Right cardiac atrium (tissue), 5 donors: ENCODE measurements at places on chromosomes 3 and 15.

DNA sequence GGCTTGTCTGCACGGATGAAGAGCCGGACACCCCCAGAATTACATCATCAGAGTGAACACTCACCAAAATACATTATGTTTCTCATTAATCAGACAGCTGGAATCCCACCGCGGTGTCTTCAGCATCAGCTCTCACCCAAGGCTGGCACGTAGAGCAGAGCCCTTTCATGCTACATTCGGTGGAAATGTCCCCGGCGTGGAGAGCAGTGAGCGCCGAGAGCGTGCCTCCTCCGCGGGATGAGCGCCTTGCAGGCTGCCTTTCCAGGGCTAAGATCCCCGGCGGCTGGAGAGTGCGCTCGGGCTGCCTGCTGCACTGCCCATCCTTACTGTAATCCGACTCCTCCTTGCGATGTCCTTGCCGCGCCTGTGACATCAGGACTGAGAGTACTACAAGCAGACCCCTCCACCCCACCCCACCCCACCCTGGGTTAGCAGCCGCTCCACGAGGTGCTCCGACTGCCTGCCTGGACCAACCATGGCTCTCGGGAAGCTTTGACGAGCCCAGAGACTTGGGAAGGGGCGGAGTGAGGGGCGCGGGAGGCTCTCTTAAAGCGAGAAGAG, at the start of gene ZNF385D:
Gene ZNF385D, minus strand, starts transcription at position 380 of the 561 bp plus-strand sequence. Its CDS starts 294 bp downstream, at position 86.
- peak; percentile 75 for DNase-seq

GRCh38 chr3:128714887-128715491, 11.0 kb upstream of the RAB7A start:
- DNase-seq, result no peak

GRCh38 chr3:38314764-38315487, 31.7 kb upstream of the XYLB start:
- DNase-seq, result no peak

DNA sequence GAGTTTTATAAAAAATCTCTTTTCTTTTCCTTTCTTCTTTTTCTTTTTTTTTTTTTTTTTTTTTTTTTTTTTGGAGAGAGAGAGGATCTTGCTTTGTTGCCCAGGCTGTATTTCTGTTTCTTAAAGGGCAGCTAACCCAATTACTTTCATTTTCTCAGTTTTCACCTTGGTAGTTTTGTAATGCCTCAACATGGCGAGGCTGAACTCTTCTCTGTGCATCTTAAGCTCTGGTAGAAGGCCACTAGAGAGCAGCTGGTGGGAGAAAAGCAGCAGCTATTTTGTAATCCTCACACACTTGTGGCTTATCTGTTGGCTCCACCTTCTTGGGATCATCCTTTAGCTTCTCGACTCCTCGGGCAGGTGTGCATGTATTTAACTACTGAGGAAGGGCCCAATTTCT, 152.2 kb upstream of the MEIS2 start:
- no peak for DNase-seq

GRCh38 chr15:100001405-100001804, 268.2 kb upstream of the LYSMD4 start:
- no peak for DNase-seq

GRCh38 chr3:38755130-38755529, 60.9 kb downstream of the SCN10A start:
- no peak for DNase-seq

GRCh38 chr3:195188426-195188927, 82.5 kb downstream of the XXYLT1 start:
- no peak for DNase-seq

GRCh38 chr3:194686816-194687637, 1.3 kb downstream of the FAM43A start:
- peak; percentile 91 for DNase-seq

- no peak for DNase-seq
These were observed 41.9 kb upstream of the SEMA4B start for GRCh38 chr15:90159213-90159612.

GRCh38 chr15:85625856-85626255, 168.9 kb downstream of the KLHL25 start:
- no peak for DNase-seq

DNA sequence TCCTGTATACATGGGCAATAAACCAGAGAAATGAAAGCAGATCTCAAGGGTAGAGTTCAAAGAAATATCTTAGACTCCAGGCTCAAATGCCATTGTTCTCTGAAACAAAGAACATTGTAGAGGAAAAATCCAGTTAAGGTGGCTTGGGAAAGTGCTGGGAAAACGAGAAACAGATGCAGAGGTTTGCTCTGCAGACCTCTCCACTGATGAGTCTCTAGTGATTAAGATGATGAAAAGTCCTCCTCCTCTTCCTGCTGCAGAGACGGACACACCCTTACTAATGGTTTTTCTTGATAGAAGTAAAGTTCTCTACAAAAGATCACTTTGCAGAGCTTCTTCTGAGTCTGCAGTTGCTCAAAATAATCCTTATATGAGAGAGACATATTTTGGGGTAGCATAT, 264.7 kb downstream of the GABRG3 start:
- DNase-seq, result no peak

DNA sequence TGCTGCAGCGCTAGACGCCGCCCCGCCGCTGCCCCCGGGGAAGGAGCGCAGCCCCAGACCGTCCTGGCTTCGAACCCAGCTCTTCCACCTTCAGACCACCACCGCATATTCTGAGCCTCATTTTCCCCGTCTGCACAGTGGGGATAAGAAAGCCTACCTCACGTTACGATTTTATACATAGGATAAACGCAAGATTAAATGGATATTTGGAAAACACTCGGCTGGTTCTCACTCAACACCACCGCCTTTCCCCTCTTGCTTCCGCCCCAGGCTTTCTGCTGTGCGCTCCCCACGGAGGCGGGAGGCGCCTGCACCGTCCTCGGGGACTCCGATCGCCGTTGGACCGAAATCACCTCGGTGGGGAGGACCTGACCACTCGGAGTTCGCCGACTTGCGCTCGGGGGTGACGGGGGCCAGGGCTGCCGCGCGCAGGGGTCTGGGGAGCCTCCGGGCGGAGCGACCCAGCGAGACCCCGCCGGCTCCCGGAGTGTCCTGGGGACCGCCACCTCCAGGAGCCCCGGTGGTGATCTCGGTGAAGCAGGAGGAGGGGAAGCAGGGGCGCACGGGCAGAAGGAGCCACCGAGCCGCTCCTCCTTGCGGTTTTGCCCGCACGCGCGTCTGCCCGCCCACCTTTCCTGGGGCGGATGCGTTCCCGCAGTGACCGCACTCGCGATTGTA, 4.0 kb downstream of the FBXL22 start:
- DNase-seq, result peak; percentile 77

DNA sequence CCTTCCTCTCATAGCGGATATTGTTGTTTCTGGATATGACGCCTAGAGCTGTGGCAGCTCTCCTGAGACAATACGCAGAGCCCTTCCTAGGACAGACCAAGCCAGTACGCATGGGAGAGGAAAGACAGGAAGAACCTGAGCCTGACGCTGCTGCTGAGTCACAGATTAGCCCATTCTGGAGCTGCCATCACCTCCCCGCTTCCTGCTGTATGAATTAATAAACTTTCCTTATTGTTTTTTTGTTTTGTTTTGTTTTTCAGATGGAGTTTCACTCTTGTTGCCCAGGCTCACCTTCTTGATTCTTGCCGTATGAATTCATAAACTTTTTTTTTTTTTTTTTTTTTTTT, 67.0 kb downstream of the PPCDC start:
- DNase-seq, result peak; percentile 74

- DNase-seq, result no peak
These were observed 7.1 kb upstream of the TMEM207 start for GRCh38 chr3:190456770-190457169.

DNA sequence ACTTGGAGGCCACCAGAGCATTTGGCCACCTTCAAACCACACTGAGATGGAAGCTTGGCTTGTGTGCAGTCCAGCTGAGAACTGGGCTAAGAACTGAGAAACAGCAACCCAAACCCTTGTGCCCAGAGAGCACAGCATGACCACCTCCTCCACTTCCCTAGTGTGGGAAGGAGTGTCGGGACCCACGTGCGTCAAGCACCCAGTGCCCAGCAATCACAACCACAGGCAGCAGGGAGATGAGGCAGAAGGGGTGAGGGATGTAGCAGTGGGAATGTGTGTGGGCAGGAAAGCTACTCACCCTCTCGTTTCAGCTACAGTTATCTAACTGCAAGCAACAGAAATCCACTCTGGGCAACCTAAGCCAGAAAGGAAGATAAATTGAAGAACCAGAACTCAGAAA, 25.0 kb upstream of the RFTN1 start:
- no peak for DNase-seq

DNA sequence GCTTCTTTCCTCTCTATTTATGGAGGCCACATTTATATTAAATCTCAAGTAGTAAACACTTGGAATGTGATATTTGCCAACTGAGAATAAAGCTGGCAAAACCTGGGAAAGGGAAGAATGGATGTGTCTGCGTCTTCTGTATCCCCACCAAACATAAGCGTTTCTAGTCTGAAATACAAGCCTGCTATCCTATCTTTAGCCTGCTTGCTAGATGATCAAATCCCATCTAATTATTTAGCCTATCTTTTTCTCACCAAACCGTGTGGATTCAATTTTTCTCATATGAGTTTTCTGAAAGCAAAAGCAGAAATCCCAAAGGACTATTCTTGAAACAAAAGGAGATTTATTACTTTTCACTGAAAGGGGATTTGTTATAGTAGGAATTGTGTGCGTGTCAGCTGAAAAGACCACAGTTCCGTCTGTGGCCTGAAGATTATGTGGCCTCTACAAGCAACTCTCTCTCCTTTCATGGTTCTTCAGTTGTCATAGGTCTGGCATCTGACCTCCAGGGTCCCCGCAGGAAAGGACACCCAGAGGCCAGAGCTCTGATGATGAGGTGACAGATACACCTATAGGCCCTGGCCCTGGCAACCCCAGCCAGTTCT, 266.0 kb upstream of the MCTP2 start:
- no peak for DNase-seq

DNA sequence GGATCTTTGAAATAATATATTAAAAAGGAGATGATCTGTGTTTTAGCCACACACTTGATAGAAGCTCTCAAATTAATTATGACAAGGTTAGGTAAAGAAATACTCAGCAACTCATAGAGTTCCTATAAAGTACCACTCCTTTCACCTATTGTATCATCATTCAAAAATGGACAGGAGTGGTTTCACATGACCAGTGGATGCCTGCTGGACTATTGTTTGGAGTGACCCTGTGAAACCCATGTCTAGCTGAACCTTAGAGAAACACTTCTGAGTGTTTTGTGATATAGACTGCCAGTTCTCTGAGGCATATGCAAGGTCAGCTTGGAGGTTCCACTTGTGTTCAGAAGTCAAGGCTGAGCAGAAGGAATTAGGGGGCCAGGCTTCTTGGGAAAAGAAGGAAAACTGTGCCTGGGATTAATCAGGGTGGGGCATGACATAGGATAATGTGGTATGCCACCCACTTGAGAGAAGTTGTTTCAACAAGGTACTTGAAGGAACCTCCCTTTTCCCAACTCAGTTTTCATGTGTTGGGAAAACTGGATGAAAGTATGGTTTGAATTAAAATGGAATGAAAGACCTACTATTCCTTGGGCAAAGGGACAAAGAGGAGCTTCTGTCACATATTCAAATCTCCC, 15.4 kb downstream of the PARP14 start:
- DNase-seq, result no peak

DNA sequence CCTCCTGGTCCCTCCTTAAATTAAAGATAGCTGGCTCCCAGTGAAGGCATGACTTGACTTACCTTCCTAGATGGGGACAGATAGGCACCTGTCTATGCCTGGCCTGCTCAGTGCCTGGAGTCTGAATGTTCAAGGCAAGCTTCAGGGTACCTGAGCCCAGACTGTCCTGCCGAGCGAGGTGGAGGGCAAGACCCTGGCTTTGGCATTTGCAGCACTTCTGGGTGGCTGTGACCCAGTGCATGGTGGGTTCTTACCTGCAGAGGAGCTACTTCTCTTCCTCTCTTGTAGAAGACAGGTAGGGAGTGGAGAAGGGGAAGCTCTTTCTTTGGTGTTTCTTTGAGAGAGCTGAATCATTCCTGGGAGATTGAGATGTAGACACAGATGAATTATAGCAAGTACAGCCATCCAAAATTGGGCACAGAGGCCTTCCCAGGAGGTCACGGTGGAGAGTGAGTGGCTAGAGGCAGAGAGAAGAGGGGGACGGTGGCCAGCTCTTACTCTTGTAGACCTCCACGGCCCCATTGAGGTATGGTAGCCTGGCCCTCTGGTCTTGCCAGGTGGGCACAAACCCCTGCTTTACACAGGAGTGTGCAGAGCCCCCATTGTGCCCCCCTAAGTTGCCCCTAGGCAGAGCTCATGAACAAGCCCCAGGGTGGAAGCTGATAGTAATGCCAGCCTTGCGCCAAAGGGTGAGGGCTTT, 402.5 kb upstream of the TPM1 start:
- no peak for DNase-seq

- DNase-seq, result no peak
These were observed 1.3 kb upstream of the ZBTB47 start for GRCh38 chr3:42652251-42652610.
